ENCODE measurements at places on chromosomes 4 and X. TPM values are rescaled to one million over a fixed set of nuclear protein-coding genes. Genes with fewer than 3 reads are reported as not detected.
A peak's percentile ranks its signal among the peaks of the same experiment; 100 is the strongest.

- no peak for DNase-seq
Observed at GRCh38 chr4:184668511-184669114, 19.1 kb downstream of the PRIMPOL start.

DNA sequence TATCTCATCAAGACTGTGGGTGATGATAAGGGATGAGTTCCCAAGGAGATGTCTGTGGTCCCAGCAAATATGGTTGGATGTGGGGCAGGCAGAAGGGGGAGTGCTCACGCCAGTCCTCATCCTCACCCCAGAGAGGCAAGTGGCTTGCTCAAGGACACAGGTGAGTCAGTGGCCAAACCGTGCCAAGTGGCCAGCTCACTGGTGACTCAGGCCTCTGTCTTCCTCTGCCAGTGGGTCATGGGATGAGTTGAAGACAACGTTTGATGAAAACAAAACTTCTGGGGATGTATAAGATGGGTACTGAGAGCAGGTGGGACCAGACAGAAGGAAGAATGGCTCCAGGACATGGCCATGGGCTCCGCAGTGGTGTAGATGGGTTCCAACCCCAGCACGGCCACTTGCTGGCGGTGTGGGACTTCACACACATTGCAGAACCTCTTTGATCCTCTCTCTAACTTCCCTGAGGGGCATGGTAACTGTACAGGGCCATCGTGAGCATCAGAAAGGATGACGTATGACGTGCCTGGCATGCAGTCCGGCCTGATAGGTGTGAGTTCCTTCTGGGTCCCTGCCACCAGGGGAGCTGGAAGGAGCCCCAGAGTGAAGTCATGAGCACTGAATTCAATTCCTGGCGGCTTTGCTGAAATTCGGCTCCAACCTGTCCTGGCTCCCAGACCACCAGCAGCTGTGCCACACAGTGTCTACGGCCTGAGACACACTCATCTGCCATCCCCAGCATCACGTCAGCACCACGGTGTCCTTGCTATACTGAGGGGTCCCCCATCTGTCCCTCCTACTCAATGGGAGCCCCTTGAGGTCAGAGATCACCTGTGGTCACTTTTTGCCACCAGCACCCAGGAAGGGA, 41.3 kb upstream of the GPR78 start:
- no peak for DNase-seq

The RASGEF1B gene
- total RNA-seq: 53.4 TPM

The FAM53A gene
- 5.2 TPM for total RNA-seq

The BRS3 gene
- not detected for total RNA-seq

The PNMA5 gene
- 0.07 TPM for total RNA-seq

GRCh38 chr4:163744861-163745260, 250.4 kb downstream of the TMA16 start:
- DNase-seq: no peak

The NUDT11 gene
- total RNA-seq: 8.3 TPM

The MTMR8 gene
- 1.9 TPM for total RNA-seq

GRCh38 chr4:56743550-56743949, 62.5 kb upstream of the HOPX start:
- peak; percentile 64 for DNase-seq

The GPR119 gene
- 1.4 TPM for total RNA-seq

The FOXP3 gene
- not detected for total RNA-seq

DNA sequence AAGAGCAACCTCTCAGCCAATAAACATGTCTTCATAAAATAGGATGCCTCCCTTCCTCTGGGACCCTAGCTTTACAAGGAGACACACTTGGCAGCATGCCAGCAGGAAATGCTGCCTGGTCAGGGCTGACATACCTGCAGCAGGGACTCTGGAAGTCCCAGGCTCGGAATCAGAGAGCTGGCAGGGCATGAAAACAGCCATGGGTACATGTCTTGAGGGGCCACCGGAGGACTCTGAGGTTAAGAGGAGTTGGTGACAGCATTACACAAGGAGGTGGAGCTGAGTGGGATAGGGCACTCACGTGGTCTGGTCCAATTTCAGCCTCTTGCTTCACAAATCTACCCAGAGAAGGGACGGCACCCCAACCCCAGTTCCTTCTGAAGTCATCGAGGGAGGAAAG, 15.7 kb downstream of the MSX1 start:
- DNase-seq: peak; percentile 46

GRCh38 chrX:69307756-69308155, 142.5 kb upstream of the PJA1 start:
- DNase-seq: no peak

The DEFB131A gene
- not detected for total RNA-seq

GRCh38 chrX:40095583-40096394, 2.0 kb downstream of the BCOR start:
- DNase-seq: peak; percentile 46

GRCh38 chr4:120796271-120796670, 126.3 kb downstream of the PRDM5 start:
- no peak for DNase-seq

GRCh38 chr4:23857367-23857959, 32.4 kb downstream of the PPARGC1A start:
- no peak for DNase-seq

GRCh38 chr4:16775411-16776154, 122.9 kb downstream of the LDB2 start:
- no peak for DNase-seq

DNA sequence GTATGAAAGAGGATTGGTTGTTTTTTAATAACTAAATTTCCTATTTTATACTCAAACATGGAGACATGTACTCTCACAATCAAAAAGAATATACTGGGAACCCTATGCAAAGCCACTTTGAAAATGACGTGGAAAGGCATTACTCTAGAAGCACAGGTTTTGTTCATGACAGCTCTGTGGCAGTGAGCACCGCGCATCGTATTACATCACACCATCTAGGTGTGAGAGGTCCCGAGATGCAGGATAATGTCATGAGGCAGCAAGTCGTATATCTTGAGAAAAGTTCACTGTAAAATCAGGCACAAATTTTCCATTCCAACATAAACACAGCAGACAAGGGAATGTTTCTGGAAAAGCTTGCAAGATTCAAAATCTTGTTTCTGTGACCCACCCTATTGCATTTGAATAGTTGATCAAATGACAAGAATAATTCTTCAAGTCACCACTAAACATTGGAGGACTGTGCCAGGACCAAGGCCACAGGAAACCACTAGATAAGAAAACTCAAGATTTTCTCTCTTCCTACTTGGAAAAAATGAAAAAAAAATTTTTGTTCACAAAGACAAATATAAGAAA, 127.6 kb downstream of the LDB2 start:
- no peak for DNase-seq

The CT45A3 gene
- total RNA-seq: not detected

The STBD1 gene
- 34.2 TPM for total RNA-seq

GRCh38 chr4:98447648-98448047, 186.5 kb downstream of the RAP1GDS1 start:
- no peak for DNase-seq

- no peak for DNase-seq
Observed at GRCh38 chr4:18394656-18395055, 373.1 kb upstream of the LCORL start.

The SPACA5 gene
- total RNA-seq: not detected

- no peak for DNase-seq
Observed at GRCh38 chr4:188023682-188024081, 28.1 kb downstream of the ZFP42 start.

The CXCL1 gene
- total RNA-seq: 8.3 TPM

GRCh38 chrX:74423289-74423998, 2.2 kb downstream of the SLC16A2 start:
- DNase-seq: no peak

GRCh38 chr4:40858962-40859361, 109.2 kb downstream of the NSUN7 start:
- no peak for DNase-seq

GRCh38 chr4:177879851-177880250, 437.6 kb upstream of the AGA start:
- DNase-seq: no peak

DNA sequence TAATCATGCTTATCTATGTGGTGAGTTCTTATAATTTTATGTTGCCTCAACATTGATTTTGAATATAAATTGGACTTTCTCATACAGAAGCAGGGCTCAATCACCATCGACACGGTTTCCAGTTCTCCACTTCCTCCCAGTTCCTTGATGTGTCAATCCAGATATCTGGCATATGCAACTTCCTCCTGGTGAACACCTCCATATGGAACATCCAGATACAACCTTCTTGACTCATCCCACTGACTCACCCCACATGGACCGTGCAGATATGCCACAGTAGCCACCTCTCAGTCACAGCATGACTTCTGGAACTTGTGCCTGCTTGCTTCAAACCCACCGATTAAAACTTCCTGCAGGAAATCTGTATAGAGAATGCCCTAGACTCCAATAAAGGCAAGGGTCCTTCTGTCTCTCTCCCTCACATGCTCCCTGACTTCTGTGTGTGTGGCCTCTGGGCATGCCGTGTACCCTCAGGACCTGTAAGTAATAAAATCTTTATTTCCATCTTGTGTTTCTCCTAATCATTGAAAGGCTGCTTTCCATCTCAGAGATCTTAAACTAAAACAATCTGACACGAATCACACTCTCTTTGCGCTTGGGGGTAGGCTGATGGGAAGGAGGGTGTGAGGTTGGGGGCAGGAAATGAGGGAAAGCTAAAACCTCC, 67.0 kb downstream of the HTRA3 start:
- no peak for DNase-seq

The TLR8 gene
- total RNA-seq: 0.08 TPM

GRCh38 chrX:69038816-69039215, 126.4 kb downstream of the PJA1 start:
- DNase-seq: no peak

DNA sequence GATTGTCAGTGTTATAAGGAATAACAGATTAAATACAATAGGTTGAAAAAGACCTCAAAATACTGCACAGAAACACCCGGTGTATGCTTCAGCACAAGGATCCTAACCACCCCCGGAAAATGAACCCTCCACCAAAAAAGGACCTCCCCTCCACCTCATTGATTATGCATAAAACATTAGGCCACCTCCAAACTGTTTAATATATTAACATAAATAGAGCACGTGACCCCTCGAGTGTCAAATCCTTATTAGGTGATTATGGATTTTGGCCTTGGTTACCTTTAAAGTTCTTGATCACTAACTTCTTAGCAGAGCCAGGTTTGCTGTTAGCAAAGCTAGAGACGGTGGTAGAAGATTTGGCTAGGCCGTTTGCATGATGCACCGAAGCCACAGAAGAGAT, 958 bp downstream of the CUL4B start:
- no peak for DNase-seq

GRCh38 chr4:16606691-16607090, 291.8 kb downstream of the LDB2 start:
- no peak for DNase-seq

DNA sequence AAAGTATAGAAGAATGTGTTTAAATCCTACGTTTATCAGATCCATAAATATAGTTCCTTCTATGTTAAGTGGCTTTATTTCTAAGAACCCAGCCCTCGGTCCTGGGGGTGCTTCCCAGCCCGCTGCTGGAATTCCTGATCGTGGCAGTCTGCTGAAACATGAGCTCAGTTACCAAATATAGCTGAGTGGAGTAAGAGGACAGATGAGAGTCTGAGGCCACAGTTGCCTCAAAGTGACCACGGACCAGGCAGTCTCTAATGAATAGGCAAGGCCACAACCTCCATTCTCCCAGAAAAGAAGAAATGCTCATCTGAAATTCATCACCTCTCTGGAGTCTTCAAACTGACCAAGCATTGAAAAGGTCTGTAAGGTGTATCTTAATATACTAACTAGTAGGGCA, at the start of gene PALLD:
TSS of gene PALLD (plus strand) at position 219 of the 400 bp plus-strand sequence.
- DNase-seq: peak; percentile 7

- DNase-seq: no peak
Observed at GRCh38 chr4:64016893-64017292, 392.4 kb downstream of the TECRL start.

DNA sequence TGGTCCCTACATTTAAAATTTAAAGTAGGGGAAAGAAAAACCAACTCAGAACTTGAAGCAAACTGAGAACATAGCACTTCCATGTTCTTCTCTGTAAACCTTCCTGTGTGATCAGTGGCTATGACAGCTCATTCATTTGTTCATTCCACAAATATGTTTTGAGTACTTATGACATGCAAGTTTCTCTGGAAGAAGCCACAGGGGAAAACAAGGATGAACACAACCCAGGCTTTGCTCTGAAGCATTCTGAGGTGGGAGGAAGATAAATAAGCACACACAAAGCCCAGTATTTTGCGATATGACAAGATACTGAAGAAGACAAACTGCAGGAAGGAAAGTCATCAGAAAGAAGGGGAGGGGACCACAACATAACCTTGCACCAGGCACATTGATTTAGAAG, 96.4 kb downstream of the CHIC2 start:
- DNase-seq: no peak

The SUV39H1 gene
- 2.9 TPM for total RNA-seq

GRCh38 chrX:116238093-116238492, 67.5 kb downstream of the AGTR2 start:
- DNase-seq: no peak

GRCh38 chr4:6959261-6959660, 49.6 kb downstream of the TBC1D14 start:
- no peak for DNase-seq

- no peak for DNase-seq
Observed at GRCh38 chr4:10694151-10694827, 9.7 kb upstream of the CLNK start.

The MCTS1 gene
- 46.0 TPM for total RNA-seq

GRCh38 chrX:129540068-129540653, at the start of gene OCRL:
Gene OCRL (plus strand): TSS chrX:129540259. CDS start chrX:129540440, 181 bp downstream.
- peak; percentile 82 for DNase-seq

DNA sequence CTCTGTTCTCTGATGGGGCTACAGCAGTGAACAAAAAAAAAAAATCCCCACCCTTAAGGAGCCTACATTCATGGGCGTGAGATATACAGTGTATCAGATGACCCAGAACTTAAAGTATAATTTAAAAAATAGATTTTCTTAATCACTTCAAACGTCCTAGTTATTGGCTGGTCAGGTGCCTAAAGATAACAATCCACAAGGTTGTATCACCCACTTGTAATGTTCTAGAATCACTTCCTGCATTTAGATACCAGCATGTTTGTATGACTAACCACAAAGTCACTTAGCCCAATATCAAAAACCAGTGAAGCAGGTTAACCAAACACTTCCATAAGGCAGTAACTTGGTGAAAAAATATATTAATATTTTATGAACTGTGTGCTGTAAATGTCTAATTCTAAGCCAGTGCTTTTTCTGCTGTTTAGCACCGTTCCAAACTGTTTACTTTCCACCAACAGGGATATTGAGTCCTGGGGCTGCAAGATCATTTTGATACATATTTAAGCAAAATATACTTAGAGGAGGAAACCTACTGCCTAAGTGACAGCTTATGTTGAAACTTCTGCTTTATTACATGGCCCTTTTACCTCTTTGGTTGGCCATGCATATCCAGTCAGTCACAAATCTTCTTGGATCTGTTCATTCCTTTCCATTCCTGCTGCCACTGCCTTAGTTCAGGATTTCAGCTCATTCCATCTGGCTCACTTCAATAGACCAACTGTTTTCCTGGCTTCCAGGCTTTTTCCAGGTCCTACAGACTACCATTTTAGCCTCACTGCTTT, 43.3 kb downstream of the CD40LG start:
- no peak for DNase-seq

The FRYL gene
- 82.3 TPM for total RNA-seq

DNA sequence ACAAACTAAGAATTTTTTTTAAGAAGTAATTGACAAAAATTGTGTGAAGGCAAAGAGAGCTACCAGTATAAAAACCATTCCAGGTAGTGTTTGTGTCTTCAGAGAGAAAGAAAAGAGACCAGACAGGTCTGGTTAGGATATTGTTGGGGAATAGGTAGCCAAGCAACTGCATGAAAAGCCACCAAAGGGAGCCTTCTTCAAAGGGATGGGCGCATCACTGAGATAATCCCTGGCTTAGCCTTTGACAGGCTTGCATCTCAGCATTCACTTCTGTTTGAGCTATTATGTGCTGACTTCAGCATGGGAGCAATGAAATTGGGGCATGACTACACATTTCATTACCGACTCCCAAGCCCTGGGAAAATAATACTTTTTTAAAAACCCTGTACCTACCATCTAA, 496.6 kb downstream of the IL1RAPL1 start:
- no peak for DNase-seq
